Stimulated activated CD8-positive, alpha-beta memory T cell treated with anti-CD3 and anti-CD28 coated beads, Interleukin-12 subunit alpha, Interleukin-12 subunit beta, amount 100 ng/mL, for 1 hour (primary cell): ENCODE measurements at places on chromosomes 5 and 9.

GRCh38 chr5:158373608-158374395 is 514.9 kb upstream of the CLINT1 start:
- DNase-seq = no peak

- no peak for DNase-seq
Measured at GRCh38 chr9:96158147-96158546, 143.8 kb downstream of the HSD17B3 start.

GRCh38 chr9:29928072-29928471 is 2354.8 kb upstream of the C9orf72 start:
- no peak for DNase-seq

GRCh38 chr5:106825374-106825773 is 845.4 kb downstream of the EFNA5 start:
- no peak for DNase-seq

GRCh38 chr5:84450617-84451414 is 66.1 kb upstream of the EDIL3 start:
- DNase-seq = no peak

- DNase-seq = no peak
Measured at GRCh38 chr9:125446561-125447094, 185.0 kb downstream of the GAPVD1 start.
